ENCODE measurements at places on chromosomes 11 and 22.

DNA sequence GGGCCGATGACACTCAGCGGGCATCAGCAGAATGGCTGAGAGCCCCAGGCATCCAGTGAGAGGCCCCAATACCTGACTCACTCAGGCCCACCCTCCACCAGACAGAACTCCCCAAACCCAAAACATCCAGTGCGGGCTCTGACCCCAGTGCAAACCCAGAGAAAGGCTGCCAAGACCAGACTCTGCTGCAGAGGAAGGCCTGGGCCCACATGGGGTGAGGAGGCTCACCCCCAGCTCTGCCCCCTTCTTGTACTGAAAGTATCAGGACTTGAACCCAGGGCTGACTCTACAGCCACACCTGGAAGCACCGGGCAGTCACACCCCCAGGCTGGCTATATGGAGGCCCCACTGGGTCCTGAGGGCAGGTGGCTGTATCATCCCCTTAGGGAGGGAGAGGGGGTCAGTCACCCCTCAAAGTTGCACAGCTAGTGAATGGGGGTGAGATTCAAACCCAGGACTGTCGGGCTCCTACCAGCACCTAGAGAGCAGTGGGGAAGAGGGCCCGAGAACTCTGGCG lies 49.3 kb downstream of the IGLL1 start:
- DNase-seq = no peak

DNA sequence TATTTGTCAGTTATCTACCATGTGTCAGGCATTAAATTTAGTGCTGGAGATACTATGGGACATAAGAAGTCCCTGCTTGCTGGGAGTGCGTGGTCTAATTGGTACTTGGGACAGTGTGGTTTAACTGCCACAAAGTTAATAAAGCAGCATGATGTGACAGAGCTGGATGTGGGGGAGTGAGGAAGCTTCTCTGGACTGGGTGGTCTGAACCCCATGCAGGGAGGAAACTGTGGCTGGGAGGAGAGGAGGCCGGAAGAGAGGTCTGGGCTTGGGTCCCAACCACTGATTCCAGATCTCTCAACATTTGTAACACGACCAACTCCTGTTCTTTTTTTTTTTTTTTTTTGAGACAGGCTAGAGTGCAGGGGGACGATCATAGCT lies 37.1 kb downstream of the ST3GAL4 start:
- DNase-seq = no peak

DNA sequence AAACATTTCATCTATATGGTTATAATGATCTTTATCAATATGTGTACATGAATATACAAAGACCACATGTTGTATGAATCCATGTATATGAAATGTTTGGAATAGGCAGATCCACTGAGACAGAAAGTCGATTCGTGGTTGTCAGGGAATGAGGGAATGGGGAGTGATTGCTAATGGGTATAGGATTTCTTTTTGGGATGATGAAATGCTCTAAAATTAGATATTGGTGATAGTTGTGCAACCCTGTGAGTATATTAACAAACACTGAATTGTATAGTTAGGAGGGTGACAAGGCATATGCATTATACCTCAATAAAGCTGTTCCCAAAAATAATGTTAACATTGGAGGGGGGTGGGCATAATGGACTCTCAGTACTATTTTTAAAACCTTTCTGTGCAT lies 5.0 kb upstream of the PTPMT1 start:
- DNase-seq = no peak

DNA sequence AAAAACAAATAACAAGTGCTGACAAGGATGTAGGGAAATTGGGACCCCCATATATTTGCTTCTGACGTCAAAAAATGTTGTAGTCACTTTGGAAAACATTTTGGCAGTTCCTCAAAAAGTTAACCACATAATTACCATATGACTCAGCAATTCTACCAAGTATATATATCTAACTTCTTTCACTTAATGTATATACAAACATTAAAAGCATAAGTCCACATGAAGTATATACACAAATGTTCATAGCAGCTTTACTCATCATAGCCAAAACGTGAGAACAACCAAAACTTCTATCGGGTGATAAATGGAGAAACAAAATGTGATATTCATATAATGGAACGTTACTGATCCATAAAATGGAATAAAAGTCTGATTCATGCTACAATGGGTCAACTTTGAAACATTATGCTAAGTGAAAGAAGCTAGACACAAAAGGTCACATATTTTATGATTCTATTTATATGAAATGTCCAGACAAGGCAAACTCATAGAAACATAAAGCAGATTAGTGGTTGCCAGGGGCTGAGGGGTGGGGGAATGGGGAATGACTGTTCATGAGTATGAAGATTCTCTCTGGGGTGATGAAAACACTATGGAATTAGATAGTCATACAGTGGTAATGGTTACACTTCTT lies 48.7 kb upstream of the TEAD1 start:
- no peak for DNase-seq

DNA sequence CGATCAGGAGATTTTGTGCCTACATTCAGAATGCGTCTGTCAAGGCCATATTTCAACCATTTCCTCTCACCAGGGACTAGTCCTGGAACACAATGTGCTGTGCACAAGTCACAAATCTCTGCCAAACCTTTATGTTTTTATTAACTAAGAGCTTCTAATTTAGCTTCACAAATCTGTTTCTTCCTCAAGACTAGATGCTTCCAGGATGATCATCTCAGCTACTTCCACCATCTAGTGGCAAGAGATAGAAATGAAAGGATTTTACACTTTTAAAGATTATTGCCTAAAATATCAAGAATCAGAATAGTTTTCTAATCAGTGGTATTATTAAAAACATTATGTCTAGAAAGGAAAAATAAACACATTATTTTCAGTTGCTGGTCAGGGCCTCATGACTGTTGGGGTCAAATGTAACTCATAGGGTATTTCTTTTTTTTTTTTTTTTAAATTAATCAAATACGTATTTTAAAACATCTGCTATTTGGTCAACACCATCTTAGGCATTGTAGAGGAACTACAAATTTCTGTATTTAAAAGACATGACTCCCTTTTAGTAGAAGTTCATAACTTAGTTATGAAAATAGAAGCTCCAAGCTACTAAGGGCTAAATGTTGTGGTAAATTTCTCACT lies 1102.6 kb downstream of the DLG2 start:
- DNase-seq = peak; percentile 10

GRCh38 chr11:115626414-115626813 lies 122.2 kb upstream of the CADM1 start:
- DNase-seq = no peak

DNA sequence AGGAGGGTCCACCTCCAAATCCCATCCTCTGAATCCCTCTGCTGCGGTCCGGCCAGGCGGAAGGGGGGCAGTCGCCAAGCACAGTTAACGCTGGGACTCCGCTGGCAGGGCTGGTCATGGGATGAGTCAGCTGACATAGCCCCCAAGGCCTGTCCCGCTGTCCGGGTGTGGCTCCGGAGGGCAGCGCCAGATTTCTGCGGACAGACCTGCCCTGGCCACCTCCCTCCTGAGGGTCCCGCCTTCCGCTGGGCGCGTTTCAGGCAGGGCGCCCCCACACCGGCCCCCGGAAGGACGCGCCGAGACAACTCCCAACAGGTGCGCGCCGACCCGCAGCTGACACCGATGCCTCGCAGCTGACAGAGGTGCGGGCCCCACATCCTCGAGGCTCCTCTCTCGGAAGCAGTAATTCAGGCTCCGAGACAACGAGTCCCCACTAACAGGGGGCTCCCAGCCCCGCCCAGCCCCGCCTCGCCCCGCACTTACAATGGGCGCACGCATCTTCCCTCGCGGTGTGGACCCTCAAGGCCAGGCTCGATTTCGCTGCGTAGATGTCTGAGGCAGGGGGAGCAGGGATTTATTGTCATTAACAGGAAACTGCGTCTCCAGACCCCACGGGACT lies 607 bp downstream of the PLAAT3 start:
- DNase-seq = peak; percentile 43

DNA sequence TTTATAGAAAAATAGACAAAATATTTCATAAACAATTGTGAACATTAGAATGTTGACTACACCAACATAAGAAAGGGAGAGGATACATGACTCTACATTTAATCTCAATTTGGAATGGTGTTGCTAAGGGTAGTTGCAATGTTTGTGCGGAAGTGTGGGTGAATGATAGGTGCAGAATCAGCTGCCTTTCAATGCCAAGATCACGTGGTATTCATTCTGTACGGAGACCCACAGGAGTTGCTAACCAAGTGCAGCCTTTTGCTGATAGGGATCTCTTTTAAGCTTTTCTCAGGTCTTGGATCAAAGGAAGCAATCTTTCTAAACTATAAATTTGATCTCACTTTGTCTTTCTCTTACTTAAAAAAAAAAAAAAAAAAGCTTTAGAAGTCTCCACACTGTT lies 29.8 kb upstream of the CTSC start:
- DNase-seq = no peak

DNA sequence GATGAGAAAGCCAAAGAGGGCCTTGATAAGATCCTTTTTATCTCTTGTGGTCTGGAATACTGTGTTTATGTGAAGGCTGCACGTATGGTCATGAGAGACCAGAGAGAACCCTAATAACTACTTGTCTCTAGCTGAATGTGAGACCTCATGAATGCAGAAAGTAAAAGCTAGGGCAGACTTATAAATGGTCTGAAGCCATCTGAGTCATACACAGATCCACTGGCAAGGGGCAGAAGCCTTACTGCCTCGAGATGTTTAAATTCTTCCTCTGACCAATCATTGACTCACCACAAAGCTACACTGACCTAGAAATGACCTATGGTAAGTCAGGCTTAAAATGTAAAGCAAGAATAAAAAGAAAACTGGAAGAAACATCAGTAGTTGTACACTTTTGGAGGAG lies 22.7 kb upstream of the OR4B1 start:
- no peak for DNase-seq

DNA sequence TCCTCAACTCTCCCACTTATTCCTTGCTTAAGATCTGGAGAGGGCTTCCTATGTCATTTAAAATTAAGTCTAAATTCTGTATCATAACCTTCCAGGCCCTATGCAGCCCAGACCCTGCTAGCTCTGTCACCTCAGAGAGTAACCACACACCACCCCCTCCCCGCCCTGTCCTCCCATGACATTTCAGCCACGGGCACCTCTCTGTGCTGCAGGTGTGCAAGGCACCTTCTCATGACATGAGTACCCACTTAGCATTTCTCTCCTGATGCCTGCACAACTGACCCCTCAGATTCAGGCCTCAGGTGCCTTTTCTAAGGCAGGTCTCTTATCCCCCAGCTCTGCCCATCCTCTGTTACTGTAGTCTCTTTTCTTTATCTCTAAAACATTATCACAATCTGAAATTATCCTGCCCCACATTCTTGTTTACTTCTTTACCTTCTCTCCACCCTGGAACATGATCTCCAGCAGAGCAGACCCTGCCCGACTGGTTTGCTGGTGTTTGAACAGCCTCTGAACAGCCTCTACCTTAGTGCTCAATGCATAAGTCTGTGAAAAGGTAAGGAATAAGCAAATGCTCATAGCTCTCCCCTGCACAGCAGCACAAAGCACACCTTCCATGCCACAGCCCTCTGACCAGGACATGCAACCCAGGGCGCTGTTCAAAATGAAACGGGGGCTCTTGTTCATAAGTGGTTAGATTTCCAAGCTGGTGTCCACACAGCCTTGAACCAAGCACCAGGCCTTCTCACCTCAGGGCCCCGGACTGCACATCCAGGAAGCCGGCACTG lies 196.1 kb upstream of the B3GAT1 start:
- DNase-seq = no peak

DNA sequence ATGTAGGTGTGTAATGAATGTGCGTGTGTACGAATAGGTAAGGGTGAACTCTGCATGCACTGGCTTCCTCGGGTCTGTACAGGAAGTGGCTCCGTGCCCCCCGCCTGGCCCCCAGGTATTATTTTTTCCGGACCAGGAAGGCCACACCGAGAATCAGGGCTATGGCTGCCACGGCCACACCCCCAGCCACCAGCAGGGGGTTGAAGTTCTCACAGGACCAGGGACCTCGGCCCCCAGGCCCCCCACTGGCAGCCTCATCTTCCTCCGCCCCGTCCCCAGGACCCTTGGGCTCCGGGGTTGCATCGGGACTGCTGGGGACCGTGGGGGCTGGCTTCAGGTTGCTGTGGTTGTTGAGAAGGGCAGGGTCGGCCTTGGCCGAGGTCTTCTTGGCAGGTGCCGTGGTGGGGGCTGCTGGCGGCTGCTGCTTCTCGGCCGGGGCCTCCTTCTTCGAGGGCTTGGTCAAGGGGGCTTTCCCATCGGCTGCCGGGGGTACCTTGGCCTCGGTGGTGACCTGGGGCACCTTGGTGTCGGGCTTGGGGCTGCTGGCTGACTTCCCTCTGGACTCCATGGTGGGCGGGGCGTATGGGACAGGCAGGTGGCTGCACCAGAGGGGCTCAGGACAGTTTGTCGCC lies 1.8 kb downstream of the CEND1 start:
- DNase-seq = no peak

DNA sequence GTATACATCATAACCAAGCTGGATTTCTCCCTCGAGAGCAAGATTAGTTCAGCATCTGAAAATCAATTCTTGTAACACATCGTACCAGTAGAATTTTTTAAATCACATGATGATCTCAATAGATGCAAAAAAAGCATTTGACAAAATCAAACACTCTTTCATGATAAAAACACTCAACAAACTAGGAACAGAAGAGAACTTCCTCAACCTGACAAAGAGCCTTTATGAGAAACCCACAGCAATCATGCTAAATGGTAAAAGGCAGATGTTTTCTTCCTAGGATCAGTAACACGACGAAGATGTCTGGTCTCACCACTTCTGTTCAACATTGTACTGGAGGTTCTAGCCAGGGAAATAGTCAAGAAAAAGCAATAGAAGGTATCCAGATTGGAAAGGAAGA lies 34.1 kb upstream of the TMPRSS4 start:
- DNase-seq = no peak

Measured in SW480 (cell line).